ENCODE measurements at places on chromosomes 12 and 14.

GRCh38 chr14:30974628-30975027 lies 50.8 kb upstream of the AP4S1 start:
- DNase-seq = no peak

- DNase-seq = no peak
Measured at GRCh38 chr14:103463149-103463548, 59.5 kb downstream of the CKB start.

GRCh38 chr12:129200576-129200975 lies 347.3 kb downstream of the GLT1D1 start:
- DNase-seq = no peak

GRCh38 chr12:114744691-114745090 lies 60.7 kb upstream of the TBX3 start:
- DNase-seq = no peak

GRCh38 chr14:76575108-76575507 lies 186.2 kb upstream of the VASH1 start:
- DNase-seq = no peak

GRCh38 chr14:62431496-62431895 lies 613.8 kb downstream of the KCNH5 start:
- no peak for DNase-seq

- peak; percentile 88 for DNase-seq
Measured at GRCh38 chr14:75247286-75247922, 31.2 kb upstream of the FOS start.

- DNase-seq = no peak
Measured at GRCh38 chr14:73567951-73568885, 795 bp upstream of the ACOT2 start.

DNA sequence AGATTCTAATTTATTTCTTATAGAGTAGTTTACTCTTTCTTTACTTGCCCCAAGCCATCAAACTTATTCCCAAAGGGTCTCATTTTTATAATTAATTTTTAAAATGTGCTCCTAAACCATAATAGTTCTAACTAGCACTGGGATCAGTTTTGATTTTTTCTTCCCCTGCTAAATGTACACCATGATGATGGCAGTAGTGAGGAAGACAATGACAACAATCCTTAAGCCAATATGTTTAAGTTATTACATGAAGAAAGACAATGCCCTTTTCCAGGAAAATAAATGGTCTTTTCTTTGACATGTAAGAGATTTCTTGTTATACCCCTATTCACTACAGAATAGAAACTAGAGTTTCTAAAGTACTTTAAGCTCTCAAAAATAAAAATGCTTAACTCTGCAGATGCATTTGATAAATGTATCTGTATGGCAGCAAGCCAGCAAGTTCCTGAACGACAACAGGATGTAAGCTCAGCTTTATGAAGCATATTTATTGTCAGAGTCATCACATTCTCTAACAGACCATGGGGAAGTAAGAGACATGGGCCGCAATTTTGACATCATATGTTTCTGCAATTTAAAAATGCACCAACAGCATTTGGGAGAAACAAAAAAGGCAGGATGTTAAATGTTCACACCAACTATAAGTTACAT lies 36.0 kb upstream of the SNX6 start:
- DNase-seq = peak; percentile 58

Measured in CD4-positive, alpha-beta memory T cell (primary cell).